ENCODE measurements at places on chromosomes 2 and 18.

GRCh38 chr18:3508576-3509549 is 58.9 kb downstream of the TGIF1 start:
- DNase-seq, result peak; percentile 32

- no peak for DNase-seq
Observed at GRCh38 chr18:58965291-58966004, 100.8 kb downstream of the ZNF532 start.

GRCh38 chr2:144939590-144939989 is 419.7 kb upstream of the ZEB2 start:
- DNase-seq, result peak; percentile 3

GRCh38 chr18:69102959-69103358 is 297.7 kb upstream of the DOK6 start:
- DNase-seq, result peak; percentile 31

DNA sequence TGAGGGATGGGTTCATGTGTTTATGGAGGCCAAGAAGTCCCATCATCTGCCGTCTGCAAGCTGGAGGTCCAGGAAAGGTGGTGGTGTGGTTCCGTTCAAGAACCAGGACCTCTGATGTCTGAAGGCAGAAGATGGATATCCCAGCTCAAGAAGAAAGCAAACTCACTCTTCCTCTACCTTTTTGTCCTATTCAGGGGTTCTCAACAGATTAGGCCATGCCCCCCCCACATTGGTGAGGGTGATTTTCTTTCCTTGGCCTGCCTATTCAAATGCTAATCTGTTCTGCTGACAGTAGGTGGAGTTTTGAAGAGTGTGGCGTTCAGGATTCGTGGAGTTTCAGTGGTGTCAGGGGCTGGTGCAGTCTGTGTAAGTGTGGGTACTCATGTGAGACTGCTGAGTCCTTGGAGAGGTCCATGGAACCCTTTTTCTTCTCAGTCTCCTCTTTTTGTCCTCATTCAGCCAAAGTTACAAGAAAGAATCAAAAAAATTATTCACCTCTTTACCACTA is 5.9 kb downstream of the MSL3B start:
- DNase-seq, result no peak

DNA sequence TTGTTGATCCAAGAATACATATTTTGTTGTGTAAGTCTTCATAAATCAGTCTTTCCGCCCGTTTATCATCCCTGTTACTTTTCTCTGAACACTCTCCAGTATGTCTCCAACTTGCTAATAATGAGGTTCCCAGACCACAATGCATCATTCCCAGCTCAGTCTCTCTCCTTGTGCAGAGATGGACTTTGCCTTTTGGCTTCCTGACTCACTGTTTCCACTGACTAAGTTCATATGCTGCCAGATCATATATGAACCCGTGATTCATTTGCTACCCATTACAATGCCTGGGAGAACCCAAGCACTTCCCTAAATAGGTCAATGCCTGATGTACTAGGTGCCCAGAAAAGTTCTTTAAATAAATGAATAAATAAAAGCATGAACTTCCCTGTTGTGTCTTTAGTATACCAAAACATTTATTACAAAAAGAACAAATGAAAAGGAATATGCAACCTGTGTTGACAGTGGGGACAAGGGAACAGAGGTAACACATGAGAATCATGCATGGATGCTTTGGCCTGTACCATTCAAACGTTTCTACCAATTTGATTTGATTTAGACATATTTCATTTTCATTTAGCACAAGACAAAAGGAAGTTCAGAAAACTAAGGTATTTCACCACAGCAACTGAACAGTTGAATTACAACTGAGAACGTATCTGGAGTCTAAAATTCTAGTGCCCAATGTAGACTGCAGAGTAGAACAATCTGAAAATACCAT is 215.4 kb upstream of the HNRNPA3 start:
- DNase-seq, result peak; percentile 46

Measured in mesenchymal stem cell (in vitro differentiated cells and primary cell).